ENCODE measurements at places on chromosomes 11 and 22. TPM values are rescaled to one million over a fixed set of nuclear protein-coding genes. Genes with fewer than 3 reads are reported as not detected.

DNA sequence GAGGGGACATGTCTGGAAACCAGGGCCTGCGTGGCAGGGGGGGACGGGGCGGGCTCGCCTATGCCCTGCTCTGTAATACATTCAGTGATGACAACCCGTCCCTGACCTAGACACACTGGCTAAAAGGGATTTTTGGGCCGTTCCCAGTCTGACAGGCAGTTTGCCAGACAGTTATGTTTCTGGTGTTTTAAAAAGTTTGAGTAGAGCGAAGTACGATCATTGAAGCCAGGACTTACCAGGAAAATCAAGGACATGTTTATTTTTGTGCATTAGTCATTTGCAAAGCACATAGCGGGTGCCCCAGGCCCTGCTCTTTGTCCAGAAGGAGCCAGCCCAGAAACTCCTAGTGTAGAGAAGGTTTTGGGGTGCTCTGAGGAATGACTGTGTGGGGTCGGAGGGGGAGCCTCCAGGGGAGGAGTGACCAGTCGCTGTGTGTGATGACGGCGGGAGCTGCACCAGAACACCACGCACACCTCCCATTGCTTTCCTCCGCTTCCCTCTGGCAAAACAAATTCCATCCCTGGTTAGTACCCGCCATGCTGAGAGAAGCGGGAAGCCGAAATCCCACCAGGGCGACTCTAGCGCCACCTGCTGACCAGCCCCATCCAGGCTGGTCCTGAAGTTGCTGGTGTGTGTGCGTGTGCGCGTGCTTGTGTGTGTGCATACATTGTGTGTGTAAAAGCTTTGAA, 50.8 kb downstream of the FBLN1 start:
- DNase-seq, result peak; percentile 83

- DNase-seq, result no peak
Measured at GRCh38 chr11:3091081-3091845, 34.0 kb upstream of the CARS1 start.

Gene MS4A12
- not detected for total RNA-seq

Gene OR6T1
- not detected for total RNA-seq

DNA sequence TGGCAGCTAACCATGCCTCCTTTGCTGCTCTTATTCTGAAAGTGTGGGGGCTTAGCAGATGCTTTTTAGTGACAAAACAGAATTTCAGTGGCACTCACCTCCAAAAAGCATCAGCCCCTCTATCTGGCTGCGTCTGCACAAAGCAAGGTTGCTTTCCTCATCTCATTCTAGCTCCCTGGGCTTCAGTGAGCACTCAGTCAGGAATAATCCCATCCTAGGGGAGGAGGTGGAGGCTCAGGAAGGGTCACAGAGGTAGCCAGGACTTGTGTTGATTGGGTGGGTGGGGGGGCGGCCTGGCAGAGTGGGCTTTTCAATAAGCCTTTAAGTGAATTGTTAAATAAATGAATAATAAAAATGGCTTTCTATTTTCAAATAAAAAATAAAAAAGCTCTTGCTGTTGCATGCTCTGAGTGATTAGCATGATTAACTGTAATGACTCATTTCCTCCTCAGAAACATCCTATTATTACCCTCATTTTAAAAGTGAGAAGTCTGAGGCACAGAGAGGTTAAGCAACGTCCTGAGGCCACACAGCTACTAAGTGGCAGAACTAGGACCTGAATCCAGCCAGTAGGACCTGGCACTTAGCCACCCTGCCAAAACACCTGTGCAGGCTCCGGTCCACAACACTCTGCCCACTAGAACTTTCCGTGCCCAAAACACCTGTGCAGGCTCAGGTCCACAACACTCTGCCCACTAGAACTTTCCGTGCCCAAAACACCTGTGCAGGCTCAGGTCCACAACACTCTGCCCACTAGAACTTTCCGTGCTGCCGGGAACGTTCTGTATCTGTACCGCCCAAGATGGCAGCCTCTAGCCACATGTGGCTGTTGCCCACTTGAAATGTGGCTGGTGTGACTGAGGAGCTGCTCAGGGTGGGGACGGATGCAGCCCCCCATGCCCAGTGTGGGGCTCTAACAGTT, 5.5 kb downstream of the B3GAT1 start:
- DNase-seq, result no peak

Gene SLC35C1
- 17.4 TPM for total RNA-seq

DNA sequence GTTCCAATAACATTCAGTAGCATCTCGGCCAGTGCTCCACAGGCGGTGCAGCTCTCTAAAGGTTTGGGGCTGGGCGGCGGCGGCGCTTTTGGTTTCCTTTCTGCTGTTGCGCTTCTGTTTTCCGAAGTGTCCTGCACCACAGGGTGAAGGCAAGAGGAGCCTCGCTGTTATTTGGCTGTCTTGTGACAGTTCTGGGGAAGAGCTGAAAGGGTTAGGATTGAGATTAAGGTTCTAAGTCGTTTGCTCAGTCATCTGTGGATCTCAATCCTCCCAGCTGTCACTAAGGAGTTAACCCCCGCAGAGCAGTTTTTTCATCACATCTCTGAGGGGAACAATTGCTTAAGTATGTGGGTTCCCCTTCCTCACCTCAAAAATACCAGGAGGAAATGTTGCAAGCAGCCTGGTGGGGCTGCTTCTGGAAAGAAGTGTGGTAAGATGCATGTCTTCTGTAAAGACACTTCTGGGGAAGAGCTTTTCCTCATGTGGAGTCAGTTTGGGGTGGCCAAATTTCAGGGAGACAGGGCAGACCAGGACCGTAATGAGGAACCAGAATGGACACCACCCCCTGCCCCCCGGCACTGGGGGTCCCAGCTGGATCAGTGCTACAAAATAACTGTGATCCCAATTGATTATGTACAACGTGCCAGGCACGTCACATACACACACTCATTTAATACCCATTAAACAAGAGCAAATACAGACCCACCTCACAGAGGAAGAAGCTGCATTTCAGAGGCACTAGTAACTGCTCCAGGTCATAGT, 14.2 kb downstream of the TMEM121B start:
- DNase-seq, result peak; percentile 84

Gene ZC3H12C
- total RNA-seq, result 7.5 TPM

DNA sequence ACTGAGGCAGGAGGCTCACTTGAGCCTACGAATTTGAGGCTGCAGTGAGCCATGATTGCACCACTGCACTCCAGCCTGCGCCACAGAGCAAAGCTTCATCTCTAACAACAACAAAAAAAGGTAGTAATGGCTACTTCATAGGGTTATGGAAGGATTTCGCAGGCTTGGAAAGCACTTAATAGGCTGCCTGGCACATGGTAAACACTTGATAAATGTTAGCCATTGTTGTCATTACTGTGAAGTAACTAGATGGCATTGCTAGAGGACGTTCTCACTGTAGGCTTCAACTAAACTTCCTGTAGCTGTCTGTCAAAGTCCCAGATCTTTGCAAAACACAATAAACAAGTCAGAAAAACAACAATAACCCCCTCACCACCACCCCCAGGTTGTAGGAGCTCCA, 357.2 kb upstream of the NARS2 start:
- DNase-seq, result no peak

- DNase-seq, result no peak
Measured at GRCh38 chr11:12070446-12071267, 39.7 kb upstream of the MICAL2 start.

- no peak for DNase-seq
Measured at GRCh38 chr11:96206955-96207354, 136.0 kb downstream of the MAML2 start.

- no peak for DNase-seq
Measured at GRCh38 chr11:68064926-68065325, 26.1 kb downstream of the TCIRG1 start.

DNA sequence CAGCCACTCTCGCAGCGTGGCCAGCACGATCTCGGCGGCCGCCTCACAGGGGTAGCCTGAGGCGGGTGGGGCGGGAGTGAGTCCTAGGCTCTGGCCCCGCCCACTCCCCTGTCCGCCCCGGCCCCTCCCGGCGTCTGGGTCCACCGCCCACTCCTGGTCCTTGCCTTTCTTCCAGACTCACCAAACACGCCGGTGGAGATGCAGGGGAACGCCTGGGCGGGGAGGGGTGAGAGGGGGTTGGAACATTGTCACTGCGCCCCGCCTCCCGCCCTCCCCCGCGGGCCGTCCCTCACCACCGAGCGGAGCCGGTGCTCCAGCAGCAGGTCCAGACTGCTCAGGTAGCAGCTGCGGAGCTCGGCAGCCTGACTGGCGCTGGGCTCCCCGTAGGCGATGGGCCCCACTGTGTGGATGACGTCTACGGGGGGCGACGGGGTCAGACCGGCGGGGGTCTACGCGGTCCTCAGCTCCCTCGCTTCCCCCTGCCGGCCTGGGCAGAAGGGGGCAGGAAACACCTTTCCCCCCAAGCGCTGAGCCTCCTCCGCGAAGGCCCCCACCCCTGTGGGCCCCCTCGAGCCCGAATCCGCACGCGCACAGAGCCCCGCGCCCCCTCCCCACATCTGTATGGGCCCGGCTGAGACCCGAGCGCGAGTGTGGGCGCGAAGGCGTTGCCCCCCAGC, 13.2 kb downstream of the OTUB1 start:
- peak; percentile 84 for DNase-seq

- no peak for DNase-seq
Measured at GRCh38 chr11:73956876-73957653, 6.2 kb downstream of the DNAJB13 start.

Gene MRGPRF
- total RNA-seq, result not detected

- DNase-seq, result peak; percentile 76
Measured at GRCh38 chr22:37161443-37161842, 11.7 kb upstream of the IL2RB start.

- no peak for DNase-seq
Measured at GRCh38 chr11:1834779-1835670, at the start of gene SYT8. Gene SYT8, plus strand, starts transcription at chr11:1834990. Its CDS starts 116 bp downstream, at chr11:1835106.

Gene PDE2A
- total RNA-seq, result 0.33 TPM

All from activated CD4-positive, alpha-beta T cell treated with anti-CD3 and anti-CD28 coated beads, Interleukin-2, amount 10 ng/mL, durations not matched to agents 24 days and 14 days (primary cell).